ENCODE measurements at places on chromosomes 16 and 17. TPM values are rescaled to one million over a fixed set of nuclear protein-coding genes. Genes with fewer than 3 reads are reported as not detected.

DNA sequence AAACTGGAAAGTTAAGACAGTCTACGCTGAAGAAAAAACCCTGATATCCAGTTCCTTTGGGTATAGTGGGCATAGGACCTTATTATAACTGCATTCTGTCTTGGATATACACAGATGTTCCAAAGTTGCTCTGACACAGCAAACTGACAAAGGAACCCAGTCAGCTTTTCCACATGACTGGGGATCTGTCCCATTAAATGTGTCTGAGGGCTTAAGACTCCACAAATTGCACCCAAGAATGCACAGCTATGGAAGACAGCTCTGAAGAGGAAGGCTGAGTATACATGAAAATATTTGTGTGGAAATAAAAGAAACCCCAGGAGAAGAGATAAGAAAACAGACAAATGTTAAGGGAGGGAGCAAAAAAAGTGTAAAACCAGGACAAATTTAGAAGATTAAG, 114.1 kb downstream of the SPAG9 start:
- H3K4me3 ChIP-seq = no peak overlapping the region
- DNase-seq = no peak

DNA sequence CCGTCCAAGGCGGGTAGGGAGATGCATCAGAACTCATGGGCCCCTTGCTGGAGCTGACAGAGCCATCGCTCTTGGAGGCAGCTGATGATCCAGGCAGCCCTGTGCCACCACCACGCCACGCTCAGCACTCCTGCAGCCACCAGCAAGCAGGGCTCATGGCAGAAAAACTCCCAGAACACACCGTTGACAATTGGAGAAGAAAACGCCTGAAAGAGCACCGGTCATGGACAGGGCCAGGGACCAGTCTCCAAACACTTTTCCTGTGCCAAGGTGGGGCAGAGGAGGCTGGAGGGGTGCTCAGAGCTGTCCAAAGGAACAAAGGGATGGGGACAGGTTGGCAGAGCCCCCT, 132.2 kb downstream of the FOXL1 start:
- DNase-seq = no peak
- no peaks in the 10 kb centered on the region for H3K4me1 ChIP-seq
- H3K4me3 ChIP-seq = no peak overlapping the region
- H3K27ac ChIP-seq = no peak overlapping the region
- no peaks in the 10 kb centered on the region for H3K36me3 ChIP-seq
- peaks cover 15% of the 10 kb centered on the region for H3K27me3 ChIP-seq

DNA sequence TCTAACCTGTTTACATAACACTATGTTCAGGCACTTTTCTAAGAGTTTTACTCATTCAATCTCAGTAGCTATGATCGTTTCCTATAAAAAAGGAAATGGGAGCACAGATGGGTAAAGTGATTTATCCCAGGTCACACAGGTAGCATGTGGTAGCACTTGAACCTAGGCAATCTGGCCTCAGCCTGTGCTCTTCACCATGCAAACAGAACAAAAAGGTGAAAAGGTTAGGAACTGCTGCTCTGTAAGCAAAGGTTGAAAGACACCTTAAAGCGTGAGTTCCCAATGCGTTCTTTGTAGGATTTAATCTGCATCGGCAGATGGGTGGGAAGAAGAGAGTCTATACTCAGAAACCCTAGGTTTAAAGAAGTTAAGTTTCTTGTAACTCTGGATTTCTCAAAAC, 14.9 kb upstream of the KLHL11 start:
- H3K36me3 ChIP-seq = peaks cover 90% of the 10 kb centered on the region
- no peaks in the 10 kb centered on the region for H3K27me3 ChIP-seq
- no peak for DNase-seq
- no peak overlapping the region for H3K4me3 ChIP-seq
- no peaks in the 10 kb centered on the region for H3K4me1 ChIP-seq
- H3K27ac ChIP-seq = no peak overlapping the region

DNA sequence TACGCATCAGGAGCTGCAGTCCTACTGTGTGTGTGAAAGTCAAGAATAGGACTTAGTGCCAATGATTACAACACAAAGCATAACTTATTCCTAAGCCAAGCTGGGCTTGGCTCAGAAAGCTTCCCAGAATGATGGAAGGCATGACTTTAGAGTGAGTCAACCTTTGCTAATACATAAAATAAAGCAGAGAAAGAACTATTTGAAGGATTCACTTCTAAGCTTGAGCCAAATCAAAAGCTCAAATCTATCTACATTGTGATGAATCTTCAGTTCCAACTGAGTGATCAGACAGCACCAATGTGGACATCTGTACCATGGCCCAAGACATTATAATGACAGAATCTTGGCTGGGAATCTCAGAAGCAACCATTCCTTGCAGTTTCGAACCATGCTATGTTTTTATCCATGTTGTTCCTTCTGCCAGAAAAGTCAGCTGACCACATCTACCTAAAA, 41.4 kb downstream of the SMG6 start:
- no peak overlapping the region for H3K4me3 ChIP-seq
- no peak overlapping the region for H3K27ac ChIP-seq
- DNase-seq = no peak
- H3K27me3 ChIP-seq = no peaks in the 10 kb centered on the region
- no peaks in the 10 kb centered on the region for H3K36me3 ChIP-seq
- H3K4me1 ChIP-seq = no peaks in the 10 kb centered on the region

GRCh38 chr17:31404028-31404949, 12.8 kb downstream of the RAB11FIP4 start:
- H3K27ac ChIP-seq = no peak overlapping the region
- H3K36me3 ChIP-seq = no peaks in the 10 kb centered on the region
- peaks cover 69% of the 10 kb centered on the region for H3K27me3 ChIP-seq
- no peaks in the 10 kb centered on the region for H3K4me1 ChIP-seq

DNA sequence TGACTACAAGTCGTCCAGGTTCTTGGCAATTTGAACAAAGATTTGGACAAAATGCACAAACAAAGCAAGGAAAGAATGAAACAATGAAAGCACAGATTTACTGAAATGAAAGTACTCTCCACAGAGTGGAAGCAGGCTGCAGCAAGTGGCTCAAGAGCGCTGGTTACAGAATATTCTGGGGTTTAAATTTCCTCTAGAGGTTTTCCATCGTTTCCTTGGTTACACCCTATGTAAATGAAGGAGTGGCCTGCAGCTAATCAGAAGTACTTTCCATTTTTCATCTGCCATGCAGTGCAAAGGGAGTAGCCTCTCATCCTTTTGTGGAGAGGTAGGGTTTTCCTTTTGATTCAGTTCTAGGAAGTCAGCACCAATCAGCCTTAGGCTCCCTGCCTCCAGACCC, 11.8 kb downstream of the STXBP4 start:
- H3K27me3 ChIP-seq = no peaks in the 10 kb centered on the region
- no peak overlapping the region for H3K4me3 ChIP-seq
- no peak for DNase-seq
- no peaks in the 10 kb centered on the region for H3K36me3 ChIP-seq
- H3K4me1 ChIP-seq = no peaks in the 10 kb centered on the region

DNA sequence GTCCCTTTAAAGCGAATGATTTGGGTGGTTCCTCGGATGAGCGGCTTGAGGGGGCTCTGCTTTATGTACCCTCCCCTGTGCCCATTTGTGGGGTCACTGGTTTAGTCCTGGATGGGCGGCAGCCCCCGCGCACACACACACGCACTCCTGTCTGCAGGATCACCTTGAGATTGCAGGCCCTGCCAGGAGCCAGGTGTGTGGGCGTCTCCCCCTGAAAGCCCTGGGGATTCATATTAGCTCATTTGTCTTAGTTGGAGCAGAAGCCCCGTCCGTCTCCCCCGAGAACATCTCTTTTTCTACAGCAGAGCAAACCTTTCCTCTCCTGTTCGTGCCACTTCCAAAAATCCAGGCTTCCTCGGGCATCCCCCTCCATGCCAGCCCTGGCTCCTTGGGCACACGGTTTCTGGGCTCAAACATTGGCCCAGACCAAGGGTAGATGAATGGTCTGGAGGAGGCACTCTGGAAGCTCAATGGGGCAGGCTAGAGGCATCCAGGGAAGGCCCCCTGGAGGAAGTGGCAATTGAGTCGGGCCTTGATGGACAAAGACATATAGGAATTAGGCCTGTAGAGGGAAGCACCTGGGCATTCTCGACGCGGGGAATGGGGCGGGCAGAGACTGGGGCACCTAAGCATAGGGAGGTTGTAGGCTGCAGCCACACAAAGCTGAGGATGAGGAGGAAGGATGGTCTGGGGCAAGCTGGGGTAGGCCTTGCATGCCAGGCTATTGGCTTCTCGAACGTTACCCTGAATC, 218.5 kb upstream of the GSE1 start:
- DNase-seq = no peak
- H3K27ac ChIP-seq = no peak overlapping the region
- no peak overlapping the region for H3K4me3 ChIP-seq
- peaks cover 11% of the 10 kb centered on the region for H3K4me1 ChIP-seq

Gene OR1A1
- total RNA-seq = not detected

Gene DRC3
- total RNA-seq = 2.0 TPM

Gene GCGR
- total RNA-seq = not detected

Gene CA7
- not detected for total RNA-seq

Gene TNS4
- 0.44 TPM for total RNA-seq

Gene SLC5A10
- not detected for total RNA-seq
